Thoracic aorta (tissue), 2 donors: ENCODE measurements at places on chromosomes 2 and 18. TPM values are rescaled to one million over a fixed set of nuclear protein-coding genes. Genes with fewer than 3 reads are reported as not detected.

DNA sequence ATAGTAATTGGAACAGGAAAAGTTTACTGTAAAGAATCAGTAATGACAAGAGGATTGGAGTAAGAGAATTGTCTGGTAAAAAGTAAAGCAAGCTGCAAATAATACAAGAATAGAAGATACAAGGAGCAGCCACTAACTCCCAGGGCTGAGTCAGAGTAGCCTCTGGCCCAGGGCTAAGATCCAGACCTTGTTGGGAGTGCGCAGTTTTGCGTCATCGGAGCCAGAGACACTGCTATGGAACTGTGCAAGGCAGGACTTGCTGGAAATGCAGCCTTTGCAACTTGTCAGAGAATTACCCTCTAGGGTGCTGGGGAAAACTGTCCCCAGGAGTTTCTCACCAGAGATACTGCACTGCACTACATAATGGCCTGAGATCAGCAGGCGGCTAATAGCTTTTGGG is 135.2 kb downstream of the NYAP2 start:
- DNase-seq: no peak

TXNDC2 gene
- total RNA-seq: 0.35 TPM

SLC30A3 gene
- 4.4 TPM for total RNA-seq

KIF3C gene
- total RNA-seq: 18.8 TPM

DNA sequence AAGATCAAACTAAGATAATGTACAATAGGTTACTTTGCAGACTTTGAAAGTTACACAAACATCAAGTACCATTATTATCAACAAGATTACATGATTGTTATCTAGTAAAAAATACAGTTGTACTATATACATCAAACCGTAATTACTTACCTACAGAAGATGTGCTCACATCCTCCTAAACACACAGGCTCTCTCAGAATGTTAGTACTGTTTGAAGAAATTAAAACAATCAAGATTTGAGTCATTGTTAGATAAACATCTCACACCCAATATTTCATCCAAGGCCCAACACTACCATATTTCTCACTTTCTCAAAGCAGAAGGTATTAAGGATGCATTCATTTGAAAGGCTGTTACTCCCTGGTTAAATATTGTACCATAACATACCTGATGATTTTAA is 12.6 kb downstream of the BARD1 start:
- no peak for DNase-seq

- no peak for DNase-seq
These were observed 32.1 kb upstream of the WDR75 start for GRCh38 chr2:189409131-189409530.

DNA sequence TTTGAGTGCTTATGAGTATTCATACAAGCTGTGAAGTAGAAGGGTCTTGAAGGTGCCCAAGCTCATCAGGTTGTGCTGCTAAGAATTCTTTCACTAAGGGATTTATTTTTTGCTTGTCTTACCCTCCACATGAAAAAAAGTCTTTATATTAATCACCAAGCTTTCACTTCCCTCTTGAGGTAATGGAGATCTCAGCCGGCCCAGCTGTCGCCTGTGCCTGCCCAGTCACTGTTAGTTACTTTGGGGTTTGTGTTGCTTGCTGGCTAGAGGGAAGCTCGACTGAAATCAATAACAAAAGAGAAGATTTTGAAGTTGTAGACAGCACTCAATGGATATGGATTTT is 21.9 kb downstream of the MC2R start:
- no peak for DNase-seq

TMEM200C gene
- not detected for total RNA-seq

DNAH7 gene
- 2.0 TPM for total RNA-seq

- no peak for DNase-seq
These were observed 92.1 kb downstream of the SLC8A1 start for GRCh38 chr2:40359811-40360210.

DNA sequence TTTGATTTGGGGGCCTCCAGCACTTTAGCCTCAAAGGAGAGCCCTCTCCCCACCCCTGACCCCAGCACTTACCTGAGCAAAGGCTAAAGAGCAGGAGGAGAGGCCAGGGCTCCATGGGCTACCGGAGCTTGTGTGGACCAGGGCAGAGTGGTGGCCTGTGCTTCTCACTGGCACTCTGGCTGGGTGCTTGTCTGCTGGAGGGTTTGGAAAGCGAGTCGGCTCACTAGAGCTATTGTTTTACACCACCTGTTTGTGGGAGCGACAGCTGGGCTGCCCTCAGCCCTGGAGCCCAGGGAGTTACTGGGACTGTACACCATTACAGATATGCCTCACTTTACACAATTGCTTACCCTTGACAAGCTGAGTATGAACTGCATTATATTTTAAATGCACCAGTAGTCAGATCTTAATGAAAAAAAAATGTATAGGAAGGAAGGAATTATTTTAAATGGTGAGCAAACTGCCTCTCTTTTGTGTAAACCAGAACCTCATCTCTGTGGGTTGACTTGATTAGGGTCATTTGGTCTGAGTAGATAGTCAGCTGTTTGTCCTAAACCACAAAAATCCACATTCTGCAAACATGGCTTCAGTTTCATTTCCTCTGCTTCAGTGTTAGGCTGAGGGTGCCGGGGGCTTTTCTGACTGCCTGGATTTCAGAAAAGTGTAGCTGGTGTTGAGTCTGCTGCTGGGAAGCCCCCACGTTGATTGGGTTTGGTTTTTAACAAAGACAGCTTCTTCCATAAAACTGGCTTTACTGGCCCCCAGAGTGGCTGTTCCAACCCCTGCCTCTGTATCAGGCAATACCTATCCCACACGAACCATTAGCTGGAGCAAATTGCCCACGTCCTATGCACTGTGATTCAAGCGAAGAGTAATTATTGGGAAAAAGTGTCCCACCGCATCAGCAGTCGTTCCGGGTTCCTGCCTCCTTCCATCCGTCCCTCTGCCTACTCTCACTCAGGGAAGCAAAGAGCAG is at the start of gene CHRNA1:
CHRNA1 (minus strand) TSS at position 193 of the 976 bp plus-strand sequence; CDS start at position 115, 78 bp downstream.
- no peak for DNase-seq

DNA sequence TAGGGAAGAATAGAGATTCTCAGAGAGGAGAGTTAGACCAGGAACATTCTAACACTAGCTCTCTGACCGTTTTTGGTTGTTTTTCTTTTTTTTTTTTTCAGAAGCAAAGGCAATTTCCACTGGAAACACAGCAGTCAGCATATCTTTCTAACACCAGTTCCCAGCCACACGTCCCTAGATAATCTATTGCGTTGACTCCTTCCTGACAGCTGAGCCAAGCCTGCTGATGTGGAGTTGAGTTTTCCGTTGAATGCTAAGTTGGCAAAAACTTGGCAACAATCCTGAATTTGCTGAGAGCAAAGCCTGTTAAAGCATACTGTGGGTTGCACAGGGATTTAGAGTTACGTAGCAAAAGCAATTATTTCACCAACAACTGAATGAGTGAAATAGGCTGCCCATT is 19.3 kb downstream of the GAD1 start:
- DNase-seq: no peak

TMEM150A gene
- total RNA-seq: 26.3 TPM

GRCh38 chr2:214401580-214401979 is 9.3 kb upstream of the VWC2L start:
- no peak for DNase-seq

DNA sequence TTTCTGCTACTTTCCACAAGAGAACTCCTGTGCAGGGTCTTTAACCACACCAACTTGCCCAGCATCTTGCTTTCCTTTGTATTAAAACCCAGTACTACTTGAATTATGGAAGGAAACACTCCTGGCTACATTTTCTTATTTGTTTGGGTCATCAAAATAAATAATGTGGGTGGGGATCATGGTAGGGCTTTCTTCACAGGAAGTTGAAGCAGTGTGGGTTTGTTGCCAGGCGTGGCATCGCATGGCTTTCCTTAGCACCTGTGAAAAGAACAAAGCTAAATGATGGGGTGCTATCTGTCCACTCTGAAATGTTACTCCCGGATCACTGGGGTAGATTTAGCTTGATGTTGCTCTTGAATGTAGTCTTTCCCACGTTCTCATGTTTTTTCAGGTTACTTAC is 18.7 kb downstream of the ARHGAP25 start:
- DNase-seq: no peak

GRCh38 chr2:168920504-168921157 is 19.5 kb downstream of the G6PC2 start:
- no peak for DNase-seq

DNA sequence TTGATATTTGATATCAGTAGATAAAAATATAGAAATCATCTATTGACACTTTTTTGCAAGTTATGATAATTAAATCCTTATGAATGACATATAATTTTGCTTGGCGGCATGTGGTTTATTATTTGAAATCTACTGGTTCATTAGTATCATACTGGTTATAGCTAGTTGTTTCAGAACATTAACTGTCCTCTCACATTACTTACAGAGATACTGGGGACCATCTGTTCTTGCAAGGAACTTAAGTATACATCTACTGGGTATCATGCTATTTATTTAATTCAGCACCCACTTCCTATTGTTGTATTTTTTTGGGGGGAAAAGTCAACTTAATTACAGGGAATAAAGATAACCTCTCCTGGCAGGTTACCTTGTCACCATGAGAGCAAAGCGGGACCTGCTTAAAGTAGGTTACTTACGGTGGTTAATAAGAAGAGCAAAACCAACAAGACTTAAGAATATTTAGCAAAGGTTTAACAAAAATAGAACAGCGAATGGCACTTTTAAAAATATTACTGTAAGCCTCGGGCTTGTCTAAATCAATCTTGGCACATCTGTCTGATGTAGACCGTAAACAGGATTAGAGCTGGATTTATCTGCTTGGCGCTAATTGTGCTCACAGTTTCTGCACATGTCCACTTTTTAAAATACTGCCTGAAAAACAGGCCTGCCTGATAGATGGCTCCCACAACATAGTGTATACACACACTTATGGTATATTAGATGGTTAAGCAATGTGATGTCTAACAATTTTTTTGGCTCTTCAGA is 41.8 kb downstream of the CERKL start:
- DNase-seq: no peak

MEMO1 gene
- 27.2 TPM for total RNA-seq

BABAM2 gene
- 32.8 TPM for total RNA-seq

- no peak for DNase-seq
These were observed 75.1 kb downstream of the CPO start for GRCh38 chr2:207014424-207014823.

CFAP65 gene
- not detected for total RNA-seq

C2orf69 gene
- total RNA-seq: 16.7 TPM

DNA sequence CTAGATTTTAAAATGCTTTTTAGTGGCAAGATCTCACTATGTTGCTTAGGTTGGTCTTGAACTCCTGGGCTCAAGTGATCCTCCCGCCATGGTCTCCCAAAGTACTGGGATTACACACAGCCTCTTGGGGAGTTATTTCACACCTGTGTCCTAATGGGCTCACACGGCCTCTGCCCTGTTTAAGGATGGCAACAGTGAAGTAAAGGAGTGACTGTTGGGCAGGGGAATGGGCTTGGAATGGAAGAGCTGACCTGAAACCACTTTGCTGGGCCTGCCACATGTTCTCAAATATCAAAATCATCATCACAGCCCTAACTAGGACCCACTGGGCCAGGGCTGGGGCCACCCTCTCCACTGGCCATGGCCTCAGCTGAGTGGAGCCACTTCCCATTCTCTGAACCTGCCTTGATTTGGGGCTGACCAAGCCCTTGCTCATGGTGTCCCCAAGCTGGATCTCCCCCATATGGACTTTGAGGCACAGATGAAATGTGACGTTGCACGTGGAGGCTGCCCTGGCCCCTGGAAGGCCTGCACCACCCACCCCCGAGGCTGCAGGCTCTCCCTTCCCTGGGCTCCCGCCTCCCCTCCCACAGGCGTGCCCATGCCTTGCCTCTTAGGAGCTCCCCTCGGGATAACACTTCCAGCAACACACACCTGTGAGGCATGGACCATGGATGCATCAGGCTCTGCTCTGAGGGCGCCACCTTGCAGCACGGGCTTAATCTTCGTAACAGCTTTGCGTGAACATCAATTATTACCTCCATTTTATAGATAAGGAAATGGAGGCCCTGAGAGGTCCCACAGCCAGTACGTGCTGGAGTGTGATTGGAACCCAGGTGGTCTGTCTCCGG is 71.8 kb upstream of the SMAD7 start:
- no peak for DNase-seq

- no peak for DNase-seq
These were observed 103.6 kb upstream of the TMEM200C start for GRCh38 chr18:5998907-5999306.

DNA sequence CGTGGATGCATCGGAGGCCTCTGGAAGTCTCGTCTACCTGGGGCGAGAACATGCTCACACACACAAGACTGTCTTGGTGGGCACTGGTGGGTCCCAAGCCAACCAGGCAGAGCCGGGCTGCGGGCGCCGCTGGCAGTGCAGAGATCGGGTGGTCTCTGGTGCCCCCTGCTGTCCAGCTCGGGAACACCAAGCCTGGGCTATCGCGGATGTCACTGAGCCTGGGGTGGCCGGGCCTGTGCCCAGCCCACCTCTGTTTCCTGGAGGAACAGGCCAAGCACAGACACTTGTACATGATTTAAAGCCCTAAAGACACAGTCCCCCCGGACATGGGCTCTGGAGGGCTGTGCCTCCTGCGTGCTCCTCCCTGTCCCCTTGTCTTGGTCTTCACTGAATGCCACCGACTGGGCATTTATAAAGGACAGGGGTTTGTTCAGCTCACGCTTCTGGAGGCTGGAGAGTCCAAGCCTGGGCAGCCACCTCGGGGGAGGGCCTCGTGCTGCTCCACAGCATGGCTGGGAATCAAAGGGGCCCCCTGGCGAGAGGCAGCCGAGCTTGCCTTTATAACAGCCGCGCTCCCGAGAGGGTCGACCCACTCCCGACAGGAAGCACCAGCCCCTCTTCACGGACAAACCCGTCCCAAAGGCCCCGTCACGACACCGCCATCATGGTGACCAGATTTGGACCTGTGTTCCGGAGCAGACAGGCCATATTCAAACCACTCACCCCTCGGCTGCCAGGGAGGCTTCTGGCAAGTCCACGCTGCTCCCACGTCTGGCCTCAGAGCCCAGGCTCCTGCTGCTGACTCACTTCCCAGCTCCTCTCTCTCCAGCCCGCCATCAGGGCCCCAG is 3.6 kb upstream of the OTOS start:
- DNase-seq: no peak

MAB21L4 gene
- total RNA-seq: not detected

DNA sequence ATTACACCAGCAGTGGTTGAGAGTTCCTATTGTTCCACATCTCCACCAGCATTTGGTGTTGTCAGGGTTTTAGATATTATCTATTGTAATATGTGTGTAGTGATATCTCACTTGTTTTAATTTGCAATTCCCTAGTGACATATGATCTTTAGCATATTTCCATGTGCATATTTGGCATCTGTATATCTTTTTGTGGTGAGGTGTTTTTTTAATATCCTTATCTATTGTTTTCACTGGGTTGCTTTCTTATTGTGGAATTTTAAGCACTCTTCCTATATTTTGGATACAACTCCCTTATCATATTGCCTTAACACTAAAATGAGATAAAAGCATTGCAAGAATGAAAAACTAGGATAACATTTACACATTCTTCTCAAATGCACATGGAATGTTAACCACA is 453.9 kb upstream of the FSIP2 start:
- no peak for DNase-seq

DNA sequence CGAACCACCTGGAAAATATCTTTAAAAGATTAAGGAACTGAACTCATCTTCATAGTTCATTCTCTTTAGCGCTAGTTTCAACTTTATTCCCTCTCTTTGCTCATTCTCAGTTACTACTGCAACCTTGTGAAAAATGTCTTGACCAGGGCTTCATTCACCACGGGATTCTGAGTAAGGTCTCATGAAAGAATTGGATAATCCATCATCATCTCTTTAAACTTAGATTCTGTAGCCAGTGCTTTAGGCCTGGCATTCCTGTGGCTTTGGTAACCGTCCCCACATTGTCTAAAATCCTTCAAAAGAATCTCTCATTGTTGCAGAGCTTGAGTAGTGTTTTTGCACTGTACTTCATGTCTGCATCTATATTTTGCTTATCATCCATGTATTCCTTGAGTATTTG is 229.5 kb downstream of the ETAA1 start:
- no peak for DNase-seq

- no peak for DNase-seq
These were observed 83.7 kb downstream of the TANC1 start for GRCh38 chr2:159052157-159052601.
